ENCODE measurements at places on chromosomes 4 and X.
A peak's percentile ranks its signal among the peaks of the same experiment; 100 is the strongest.

DNA sequence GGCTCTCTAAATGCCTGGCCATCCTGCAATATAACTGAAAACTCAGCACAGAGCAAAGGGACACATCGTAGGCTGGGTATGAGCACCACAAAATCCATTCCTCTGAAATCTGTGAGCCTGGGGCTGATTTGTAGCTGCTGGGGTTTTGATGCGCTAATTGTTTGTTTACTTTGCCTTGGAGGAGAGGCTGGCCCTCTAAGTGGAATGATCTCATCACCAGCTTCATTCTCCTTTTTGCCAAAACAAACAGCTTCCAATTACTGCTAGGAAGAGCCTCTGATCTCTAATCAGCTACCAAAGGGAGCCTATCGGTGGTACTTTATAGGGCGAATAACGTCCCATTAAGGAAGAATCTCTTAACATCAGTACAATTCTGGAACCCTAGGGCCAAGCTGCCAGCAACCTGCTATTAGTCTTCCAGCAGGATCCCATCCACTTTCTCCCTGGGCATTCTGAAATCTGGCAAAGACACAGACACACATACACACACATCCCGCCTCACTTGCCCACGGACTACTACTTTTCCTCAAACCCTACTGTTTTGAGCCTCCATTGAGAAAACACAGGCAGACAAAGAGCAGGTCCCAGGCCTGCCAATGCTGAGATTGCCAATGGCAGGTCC, 5.8 kb downstream of the ANOS1 start:
- DNase-seq = no peak

DNA sequence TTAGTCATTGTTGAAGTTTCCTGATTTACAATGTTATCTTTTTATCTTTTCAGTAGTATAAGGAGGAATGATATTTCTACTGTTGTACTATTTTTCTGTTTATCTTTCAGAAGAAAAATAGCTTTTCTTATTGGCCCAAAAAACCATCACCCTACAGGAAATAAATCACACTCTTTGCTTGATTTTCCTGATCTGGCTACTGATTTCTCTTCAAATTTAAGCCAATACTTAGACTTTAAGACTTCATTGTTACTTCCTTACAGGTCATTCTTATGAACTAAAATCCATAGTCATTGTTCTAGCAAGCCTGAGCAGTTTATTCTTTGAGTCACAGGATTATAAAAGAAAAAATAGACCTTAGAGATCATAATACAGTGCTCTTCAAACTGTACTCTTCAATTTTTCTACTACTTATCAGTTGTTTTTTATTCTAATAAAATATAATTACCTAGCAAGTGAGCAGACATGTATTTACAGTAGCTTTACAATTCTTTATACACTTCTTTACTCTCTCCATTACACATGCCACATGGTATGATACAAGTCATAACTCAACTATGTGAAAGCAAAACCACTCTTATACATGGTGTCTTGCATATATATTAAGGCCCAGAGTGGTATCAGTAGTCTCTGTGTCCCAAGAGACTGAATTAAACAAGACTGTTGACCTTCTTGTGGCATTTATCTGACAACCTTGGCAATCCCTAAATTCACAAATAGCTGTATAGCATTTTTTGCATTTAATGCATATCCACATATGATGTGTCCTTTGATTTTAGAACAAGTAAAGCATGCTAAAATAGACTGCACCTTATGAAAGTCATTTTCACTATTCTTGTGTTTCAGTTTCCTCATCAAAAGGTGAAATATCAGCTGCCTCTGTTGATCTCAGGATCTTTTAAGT, 47.9 kb downstream of the TET2 start:
- no peak for DNase-seq

- no peak for DNase-seq
These were observed 33.5 kb downstream of the ARHGEF9 start for GRCh38 chrX:63751481-63751880.

DNA sequence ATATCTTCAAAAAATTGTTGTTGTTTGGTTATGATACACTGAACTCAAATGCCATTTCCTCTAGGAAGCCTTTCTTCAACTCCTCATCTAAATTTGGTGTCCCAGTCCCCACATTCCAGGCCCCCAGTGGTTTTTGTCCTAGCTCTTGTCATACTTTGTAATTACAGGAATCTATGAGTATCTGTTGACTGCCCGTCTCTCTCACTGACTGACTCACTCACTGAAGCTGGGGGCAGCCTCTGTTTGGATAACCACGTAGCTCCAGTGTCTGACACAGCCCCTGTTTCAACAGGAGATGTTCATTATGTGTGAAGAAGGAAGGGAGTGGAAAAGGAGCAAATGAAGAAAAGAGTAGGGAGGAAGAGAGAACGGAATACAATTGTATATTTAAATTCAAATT, 284.1 kb upstream of the TENM3 start:
- DNase-seq = no peak

DNA sequence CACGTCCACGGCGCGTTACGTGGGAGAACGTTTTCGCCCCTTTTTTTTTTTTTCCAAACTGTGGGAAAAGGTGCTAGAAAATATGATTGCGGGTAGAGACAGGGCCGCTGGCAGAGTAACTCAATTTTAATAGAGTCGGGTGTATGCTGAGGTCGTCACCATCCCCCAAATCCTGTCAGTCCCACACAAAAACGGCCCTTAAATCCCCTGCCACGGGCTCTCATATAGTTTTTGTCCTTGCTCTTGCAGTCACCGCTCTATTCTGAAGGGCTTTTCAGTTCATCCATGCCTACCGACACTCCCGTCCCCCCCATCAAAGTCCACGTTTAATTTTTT, 796 bp upstream of the MED14 start:
- no peak for DNase-seq

DNA sequence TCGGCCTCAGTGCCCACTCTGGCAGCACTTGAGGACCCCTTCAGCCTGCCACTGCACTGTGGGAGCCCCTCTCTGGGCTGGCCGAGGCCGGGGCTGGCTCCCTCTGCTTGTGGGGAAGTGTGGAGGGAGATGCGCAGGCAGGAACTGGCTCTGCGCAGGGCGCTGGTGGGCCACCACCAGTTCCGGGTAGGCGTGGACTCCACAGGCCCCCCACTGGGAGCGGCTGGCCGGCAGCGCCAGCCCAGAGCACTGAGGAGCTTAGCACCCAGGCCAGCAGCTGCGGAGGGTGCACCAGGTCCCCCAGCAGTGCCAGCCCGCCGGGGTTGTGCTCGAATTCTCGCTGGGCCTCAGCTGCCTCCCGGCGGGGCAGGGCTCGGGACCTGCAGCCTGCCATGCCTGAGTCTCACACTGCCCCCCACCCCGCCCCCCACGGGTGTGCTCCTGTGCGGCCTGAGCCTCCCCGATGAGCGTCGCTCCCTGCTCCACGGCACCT, 216.9 kb upstream of the TACR3 start:
- DNase-seq = no peak

DNA sequence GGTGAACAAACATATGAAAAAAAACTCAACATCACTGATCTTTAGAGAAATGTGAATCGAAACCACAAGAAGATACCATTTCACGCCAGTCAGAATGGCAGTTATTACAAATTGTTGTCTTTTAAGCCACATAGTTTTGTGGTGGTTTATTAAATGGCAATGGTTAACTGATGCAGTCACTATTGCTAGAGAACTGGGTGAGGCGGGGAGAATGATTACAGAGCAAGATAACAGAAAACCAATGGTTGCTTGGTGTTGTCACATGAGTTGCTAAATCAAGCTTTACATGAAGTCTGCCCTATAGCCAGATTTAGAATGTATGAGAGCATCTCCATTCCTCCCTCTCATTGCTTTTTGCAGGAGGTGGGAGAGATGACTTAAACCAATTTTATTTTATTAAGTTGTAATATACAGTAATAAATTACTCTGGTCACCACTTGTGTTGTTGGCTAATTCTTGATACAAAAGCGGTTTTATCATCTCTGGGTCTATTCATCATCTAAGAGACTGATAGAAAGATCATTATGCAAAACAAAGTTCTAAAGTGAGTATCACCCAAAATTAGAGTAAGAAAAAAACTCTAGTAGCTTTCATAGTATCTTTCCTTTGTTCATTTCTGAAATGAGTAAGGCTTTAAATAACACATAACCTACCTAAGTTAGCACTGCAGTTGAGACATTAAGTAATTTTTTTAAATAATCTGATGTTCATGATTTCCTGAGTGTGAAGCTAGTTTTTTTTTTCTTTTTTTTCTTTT, 859.5 kb downstream of the STIM2 start:
- DNase-seq = no peak

DNA sequence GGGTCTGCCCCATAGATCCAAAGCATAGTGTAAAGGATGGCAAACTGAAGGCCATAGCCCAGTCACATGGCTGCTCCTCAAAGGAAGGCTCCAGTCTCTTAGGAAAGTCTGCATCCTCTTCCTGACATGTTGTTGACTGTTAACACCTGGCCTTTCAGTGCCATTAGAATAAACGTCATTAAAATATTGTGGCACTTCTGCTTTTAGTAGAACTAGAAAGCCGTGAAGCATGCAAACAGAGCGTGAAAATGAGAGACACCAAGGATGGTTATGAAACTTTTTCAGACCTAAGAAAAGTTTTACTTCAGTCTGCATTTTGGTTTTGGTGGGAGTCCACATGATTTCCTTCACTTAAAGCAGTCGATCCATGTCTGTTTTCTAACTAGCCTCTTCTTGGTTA, 41.1 kb upstream of the AFF2 start:
- no peak for DNase-seq

- no peak for DNase-seq
These were observed 79.8 kb upstream of the RPL34 start for GRCh38 chr4:108540536-108540935.

DNA sequence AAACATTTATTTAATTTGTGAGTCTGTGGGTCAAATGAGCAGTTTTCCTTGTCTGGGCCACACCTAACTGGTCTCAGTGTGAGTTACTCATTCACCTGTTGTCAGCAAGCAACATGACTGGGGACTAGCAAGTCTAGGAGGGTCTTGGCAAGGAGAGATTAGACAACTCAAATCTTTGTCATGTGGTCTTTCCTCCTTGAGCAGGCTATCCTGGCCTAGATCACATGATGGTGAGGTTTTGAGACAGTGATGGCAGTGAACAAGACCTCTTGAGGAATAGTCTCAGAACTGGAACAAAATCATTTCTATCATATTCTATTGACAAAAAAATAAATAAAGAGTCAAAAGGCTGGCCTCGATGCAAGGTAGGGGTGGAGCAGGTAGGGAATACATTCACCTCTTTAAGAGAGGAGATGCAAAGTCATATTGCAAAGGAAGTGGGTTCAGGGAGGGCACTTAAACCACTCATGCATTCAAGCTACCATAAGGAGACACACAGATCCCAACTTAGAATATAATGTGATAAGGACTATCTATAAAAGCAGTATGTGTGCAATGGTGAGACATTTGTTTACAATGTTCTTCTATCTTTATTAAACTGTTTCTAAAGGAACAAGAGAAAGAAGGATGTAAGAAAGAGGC, 135.7 kb downstream of the ZNF330 start:
- no peak for DNase-seq

DNA sequence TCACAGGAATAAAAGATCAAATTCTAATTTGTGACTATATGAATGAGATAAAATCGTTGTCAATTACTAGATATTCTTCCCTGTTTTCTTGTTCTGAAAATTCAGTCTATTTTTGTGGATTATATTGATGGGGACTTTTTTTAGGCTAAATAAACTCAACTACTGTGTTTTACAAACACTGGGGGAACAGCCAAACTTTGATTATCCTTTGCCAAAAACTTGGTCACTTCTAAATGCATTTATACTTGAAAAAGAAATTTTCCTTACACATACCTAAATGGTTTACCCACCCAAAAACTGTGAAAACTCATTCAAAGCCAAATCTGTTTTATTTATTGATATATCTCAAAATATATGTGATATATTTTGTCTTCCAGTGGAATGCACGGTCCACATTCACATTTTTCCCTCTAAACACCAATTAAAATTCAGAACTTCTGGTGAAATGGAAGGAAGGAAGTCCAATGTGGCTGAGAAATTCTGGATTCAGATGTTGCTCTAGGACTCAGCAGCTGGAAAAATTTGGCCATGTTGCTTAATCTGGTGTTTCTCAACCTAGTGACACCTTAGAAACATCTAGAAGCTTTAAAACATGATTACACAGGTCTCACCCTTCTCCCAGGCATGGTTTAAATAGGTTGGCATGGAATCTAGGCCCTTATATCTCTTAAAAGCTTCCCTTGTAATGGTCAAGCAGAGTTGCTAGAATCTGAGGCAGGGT, 28.6 kb upstream of the ARHGAP24 start:
- DNase-seq = no peak

DNA sequence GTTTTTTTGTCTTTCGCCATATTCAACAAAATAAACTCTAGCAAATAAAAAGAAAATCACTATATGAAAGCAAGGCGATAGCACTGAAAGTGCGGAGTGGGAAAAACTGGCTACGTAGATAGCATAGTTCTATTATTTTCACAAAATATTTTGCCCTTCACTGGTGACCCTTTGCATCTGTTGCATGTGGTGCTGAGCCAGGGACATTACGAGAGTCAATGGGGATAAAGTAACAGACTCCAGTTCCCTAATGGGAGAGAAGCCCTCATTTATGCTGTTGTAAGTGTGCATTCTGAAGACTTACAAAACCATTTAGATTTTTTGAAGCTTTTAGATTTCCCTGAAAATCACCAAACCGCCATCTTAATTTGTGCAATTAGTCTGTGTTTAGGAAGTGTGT, 501.6 kb downstream of the PPARGC1A start:
- no peak for DNase-seq

DNA sequence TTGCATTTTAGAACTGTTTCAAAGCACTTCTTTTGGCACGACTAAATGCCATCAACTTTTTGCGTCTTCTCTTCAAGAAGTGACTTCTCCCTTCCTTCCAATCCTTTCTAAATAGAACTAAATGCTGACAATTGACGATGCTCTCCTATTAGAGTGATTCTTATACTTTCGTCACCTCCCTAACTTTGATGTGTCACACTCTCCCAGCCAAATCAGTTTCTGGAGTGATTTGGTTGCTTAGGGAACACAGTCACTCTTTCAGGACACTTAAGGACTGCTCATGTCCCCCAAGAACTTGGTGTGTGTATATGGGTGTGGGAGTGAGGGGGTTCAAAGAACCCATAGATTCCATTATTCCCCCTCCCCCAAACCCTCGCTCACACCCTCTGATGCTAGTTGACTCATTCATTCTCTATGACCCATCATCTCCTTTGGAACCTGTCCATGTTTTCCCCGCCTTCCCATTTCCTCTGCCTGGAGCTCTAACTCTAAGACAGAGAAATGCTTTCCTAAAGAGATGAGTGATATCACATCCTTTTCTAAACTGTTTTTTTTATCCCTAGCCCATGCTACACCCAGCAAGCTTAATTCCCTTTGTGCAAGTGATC, 26.8 kb upstream of the AREG start:
- no peak for DNase-seq

DNA sequence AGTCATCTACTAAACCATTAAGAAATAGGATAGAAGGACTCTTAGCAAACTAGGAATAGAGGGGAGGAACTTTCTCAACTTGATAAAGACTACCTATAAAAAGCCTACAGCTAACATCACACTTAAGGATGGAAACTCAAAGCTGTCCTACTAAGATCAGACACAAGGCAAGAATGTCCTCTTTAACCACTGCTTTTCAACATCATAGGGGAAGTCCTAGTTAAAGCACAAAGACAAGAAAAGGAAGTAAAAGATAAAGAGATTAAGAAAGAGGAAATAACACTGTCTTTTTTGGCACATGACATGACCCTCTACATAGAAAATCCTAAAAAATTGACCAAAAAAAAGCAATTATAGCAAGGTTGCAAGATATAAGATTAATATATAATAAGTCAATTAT, 136.6 kb downstream of the FBXW7 start:
- peak; percentile 10 for DNase-seq

GRCh38 chrX:19889582-19890342, 2.4 kb upstream of the SH3KBP1 start:
- DNase-seq = peak; percentile 75

All from CD8-positive, alpha-beta memory T cell (primary cell).